ENCODE measurements at places on chromosomes 4 and X. TPM values are rescaled to one million over a fixed set of nuclear protein-coding genes. Genes with fewer than 3 reads are reported as not detected.

Gene GASK1B
- total RNA-seq: 8.8 TPM

Gene TLL1
- 1.7 TPM for total RNA-seq

Gene PPEF2
- not detected for total RNA-seq

- DNase-seq: no peak
These were observed 231.5 kb downstream of the FAT4 start for GRCh38 chr4:125546272-125546671.

GRCh38 chrX:57643698-57644097 lies 36.4 kb downstream of the NLRP2B start:
- DNase-seq: no peak

DNA sequence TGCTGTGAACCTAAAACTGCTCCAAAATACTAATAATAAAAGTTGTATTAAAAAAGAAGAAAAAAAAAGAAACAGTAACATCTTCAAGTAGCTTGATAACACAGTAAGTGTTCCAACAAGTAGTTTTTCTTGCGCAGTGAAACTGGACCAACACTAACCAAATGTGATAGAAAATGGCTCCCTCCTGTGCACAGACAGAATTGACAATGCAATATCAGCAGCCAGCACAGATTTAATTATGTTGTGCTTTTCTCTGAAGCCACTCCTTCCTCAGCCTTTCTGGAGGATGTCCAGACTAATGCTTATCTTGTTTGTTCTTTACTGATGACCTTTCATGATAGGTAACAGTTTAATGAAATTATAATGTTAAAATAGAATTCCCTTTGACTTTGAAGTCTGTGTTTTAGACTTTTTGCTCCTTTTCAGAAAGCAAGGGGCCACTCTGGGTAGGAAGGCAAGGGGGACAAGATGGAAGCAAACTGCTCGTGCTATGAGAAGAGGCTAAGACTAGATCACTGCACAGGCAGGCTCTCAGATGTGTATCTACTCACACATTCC lies 147.1 kb upstream of the RPL34 start:
- no peak for DNase-seq

- DNase-seq: no peak
These were observed 459.7 kb downstream of the GRXCR1 start for GRCh38 chr4:43351970-43352806.

- no peak for DNase-seq
These were observed 1.1 kb upstream of the ARMCX4 start for GRCh38 chrX:101484135-101484534.

- DNase-seq: no peak
These were observed 68.8 kb downstream of the TECRL start for GRCh38 chr4:64340218-64341110.

Measured in neural crest cell (in vitro differentiated cells).